Activated CD4-positive, alpha-beta memory T cell treated with anti-CD3 and anti-CD28 coated beads for 36 hours (primary cell): ENCODE measurements at places on chromosomes 7 and 10. TPM values are rescaled to one million over a fixed set of nuclear protein-coding genes. Genes with fewer than 3 reads are reported as not detected.

The NPY4R gene
- not detected for total RNA-seq

The NODAL gene
- total RNA-seq, result not detected

The EPHB6 gene
- total RNA-seq, result 11.0 TPM

The GIMAP8 gene
- total RNA-seq, result 11.8 TPM

The PRRT4 gene
- total RNA-seq, result 0.12 TPM

- H3K4me3 ChIP-seq, result no peak overlapping the region
- H3K36me3 ChIP-seq, result peaks cover 18% of the 10 kb centered on the region
- no peak overlapping the region for H3K27ac ChIP-seq
- DNase-seq, result no peak
These were observed 38.5 kb downstream of the MLLT10 start for GRCh38 chr10:21572578-21572977.

DNA sequence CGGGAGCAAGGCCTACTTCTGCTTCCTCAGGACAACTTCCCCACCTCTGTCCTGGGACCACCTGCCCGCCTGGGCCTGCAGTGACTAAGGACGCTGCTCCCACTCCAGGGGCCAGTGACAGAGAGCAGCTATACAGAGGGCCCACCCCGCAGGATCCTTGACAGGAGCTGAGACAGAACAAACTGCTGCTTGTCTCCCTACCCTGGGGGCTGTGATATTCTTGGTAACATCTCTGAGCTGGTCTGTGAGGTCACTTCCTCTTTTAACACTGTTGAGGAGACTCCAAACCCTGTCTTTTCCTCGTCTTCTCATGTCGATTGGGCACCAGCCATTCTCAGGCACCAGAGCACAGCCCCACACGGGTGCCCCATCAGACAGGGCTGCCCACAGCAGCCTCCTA, 6.9 kb upstream of the MRPS24 start:
- no peaks in the 10 kb centered on the region for H3K27me3 ChIP-seq
- peaks cover 40% of the 10 kb centered on the region for H3K36me3 ChIP-seq
- no peak for DNase-seq
- H3K27ac ChIP-seq, result no peak overlapping the region
- H3K4me3 ChIP-seq, result no peak overlapping the region

DNA sequence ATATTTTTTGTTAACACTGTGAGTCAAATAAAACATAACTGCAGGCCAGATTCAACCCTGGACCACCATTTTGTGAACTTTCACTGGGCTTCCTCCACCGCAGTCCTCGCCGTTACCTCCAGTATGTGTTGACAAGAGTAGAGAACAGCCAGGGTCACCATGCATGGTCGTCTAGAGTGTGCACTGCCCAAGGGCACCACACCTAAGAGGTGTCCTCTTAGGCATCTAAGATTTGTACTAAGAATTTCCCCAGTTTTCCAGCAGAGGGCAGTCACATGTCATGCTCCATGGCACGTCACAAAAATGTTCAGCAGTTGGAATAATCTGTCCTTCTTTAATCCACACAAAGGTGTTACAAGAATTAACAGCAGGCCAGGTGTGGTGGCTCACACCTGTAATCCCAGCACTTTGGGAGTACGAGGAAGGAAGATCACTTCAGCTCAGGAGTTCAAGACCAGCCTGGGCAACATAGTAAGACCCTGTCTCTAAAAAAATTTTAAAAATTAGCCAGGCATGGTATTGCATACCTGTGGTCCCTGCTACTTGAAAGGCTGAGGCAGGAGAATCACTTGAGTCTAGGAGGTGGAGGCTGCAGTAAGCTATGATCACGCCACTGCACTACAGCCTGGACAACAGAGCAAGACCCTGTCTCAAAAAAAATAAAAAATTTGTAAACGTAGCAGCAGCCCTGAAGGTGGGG, 71.2 kb upstream of the FOXK1 start:
- H3K27me3 ChIP-seq, result no peaks in the 10 kb centered on the region
- peaks cover 9% of the 10 kb centered on the region for H3K4me1 ChIP-seq
- H3K36me3 ChIP-seq, result no peaks in the 10 kb centered on the region
- H3K4me3 ChIP-seq, result no peak overlapping the region
- H3K27ac ChIP-seq, result no peak overlapping the region

DNA sequence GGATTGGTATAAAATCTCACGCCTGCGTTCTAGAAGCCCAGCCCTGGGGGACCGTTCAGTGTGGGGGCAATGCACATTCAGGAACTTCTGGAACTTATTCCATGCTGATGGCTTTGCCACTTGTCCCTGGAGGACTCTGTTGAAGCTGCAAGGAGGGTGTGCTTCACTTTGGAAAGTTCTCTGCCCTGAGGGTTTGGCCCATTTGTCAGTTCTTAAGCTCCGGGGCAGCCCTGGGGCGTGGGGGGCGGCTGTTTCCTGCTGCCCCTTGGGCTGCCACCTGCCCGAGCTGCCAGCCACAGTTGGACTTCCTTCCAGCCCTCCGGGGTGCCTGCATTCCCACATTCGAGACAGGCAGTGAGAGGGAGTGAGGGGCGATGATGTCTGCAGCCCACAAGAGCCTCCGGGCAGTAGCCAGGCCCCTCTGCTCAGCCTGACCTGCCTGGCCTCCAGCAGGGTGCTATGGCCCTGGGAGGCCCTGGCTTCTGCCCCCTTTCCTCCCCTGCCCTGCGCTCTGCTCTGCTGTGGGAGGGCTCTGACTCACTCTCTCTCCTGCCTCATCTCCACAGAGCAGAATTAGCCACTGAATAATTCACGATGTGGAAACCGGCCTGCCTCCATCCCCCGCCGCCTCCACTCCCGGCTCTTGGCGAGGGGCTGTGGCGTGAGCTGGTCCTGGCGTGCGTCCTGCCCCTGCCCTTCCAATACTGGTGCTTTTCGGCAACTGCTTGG, 1.9 kb downstream of the TTYH3 start:
- peaks cover 15% of the 10 kb centered on the region for H3K4me1 ChIP-seq
- peak overlapping the region; percentile 87 for H3K4me3 ChIP-seq
- no peak overlapping the region for H3K27ac ChIP-seq
- no peaks in the 10 kb centered on the region for H3K27me3 ChIP-seq
- peak; percentile 62 for DNase-seq
